ENCODE measurements at places on chromosomes 11 and 22. TPM values are rescaled to one million over a fixed set of nuclear protein-coding genes. Genes with fewer than 3 reads are reported as not detected.
A peak's percentile ranks its signal among the peaks of the same experiment; 100 is the strongest.

DNA sequence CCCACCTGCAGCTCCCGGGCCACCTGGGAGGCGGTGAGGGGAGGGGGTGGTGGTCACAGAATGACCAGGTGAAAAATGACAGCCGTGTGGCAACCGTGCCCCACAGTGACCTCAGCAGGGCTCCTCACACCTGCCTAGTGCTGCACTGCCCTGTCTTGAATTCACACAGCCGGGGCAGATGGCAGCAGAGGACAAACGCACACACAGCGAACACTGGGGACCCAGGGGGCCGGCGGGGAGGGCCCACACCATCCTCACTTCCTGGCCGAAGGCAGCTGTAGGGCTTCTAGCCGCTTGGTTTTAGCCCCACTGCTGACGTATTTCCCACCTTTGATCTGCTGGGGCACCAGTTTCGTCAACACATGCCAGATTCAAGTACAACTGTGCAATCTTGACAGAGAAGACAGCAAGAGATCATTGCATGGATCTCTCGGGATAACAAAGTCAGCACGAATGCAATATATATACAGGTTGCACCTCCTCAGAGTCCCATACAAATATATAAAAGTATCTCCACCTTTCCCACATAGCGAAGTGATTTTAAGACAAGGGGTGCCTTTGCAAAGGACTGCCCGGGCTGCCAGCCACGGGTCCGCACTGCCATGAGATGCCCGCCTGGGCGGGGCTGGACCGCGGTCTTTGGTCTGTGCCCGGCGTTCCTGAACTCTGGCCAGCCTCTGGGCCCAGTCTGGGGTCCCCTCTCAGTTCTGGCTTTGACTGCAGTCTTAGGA is 26.9 kb downstream of the TRMU start:
- DNase-seq: peak; percentile 80

APOL3 gene
- total RNA-seq: 69.2 TPM

NOX4 gene
- 20.8 TPM for total RNA-seq

- no peak for DNase-seq
Observed at GRCh38 chr11:122277493-122277892, 161.5 kb upstream of the BLID start.

GRCh38 chr22:50676180-50676636 is 3.6 kb downstream of the SHANK3 start:
- peak; percentile 57 for DNase-seq

DNA sequence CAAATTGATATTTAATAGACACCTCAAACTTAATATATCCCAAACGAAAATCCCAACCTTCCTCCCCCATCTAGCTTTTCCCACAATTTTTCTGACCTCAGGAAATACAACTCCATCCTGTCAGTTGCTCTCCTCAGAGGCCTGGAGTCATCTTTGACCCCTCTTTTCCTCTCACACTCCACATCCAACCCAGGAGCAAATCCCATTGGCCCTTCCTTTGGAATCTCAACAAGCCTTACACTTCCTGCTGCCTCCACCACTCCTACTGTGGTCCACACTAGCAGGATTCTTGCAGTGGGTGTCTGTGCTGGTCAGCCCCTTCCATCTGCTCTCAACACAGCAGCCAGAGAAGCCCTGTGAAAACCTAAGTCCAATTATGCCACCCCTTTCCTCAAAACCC is 39.3 kb upstream of the RFPL3 start:
- peak; percentile 28 for DNase-seq

DNA sequence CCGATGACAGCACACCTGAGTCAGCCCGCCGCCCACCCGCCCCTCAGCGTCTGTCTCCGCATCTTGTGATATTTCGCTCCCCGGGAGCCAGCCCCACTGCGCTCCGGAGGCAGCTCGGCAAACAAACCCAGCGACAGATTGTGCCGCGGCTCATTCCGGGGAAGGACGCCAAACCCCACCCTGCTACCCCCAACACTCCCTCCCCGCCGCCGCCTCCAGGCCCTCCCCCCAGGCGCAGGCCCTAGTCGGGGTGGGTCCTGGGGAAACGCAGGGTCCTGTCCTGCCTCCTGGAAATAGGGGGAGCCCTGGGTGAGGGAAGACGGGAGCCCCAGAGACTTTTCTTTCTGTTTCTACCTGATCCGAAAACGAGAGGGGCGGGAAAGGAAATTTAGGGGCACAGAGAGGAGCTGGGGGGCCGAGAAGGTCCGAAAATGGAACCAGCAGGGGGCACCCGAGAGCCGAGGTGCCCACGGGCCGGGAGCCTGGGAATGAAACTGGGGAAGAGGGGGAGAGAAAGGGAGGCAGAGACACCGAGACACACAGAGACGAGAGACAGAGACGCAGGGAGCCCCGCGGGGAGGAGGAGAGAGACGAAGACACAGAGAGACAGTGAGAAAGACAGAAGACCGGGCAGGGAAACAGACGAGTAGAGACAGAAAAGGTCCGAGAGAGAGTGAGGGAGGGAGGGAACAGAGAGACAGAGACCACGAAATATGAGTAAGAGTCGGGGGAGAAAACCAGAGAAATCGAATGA is 1.7 kb upstream of the RTN4RL2 start:
- DNase-seq: no peak

- DNase-seq: no peak
Observed at GRCh38 chr11:77418971-77419597, 54.8 kb downstream of the PAK1 start.

EXPH5 gene
- 0.95 TPM for total RNA-seq

DNA sequence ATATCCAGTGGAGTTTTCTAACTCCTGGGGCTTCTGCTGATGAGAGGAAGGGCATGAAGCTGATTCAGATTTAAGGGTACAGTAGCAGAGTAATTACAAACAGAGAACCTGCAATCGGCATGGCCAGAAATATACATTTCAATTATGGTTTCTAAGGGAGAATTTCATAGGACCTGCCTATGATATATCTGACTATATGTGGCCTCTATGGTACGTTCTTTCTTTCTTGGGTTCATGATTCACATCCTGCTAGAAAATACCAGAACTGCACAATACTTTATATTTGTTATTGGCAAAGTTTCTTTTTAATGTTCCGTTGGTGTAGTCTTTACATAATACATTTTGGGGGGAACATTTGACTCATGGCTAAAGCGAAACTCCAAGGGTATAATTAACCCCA is 63.1 kb upstream of the TTC12 start:
- DNase-seq: no peak

GRCh38 chr22:22196018-22196533 is 48.5 kb upstream of the VPREB1 start:
- no peak for DNase-seq

- DNase-seq: peak; percentile 31
Observed at GRCh38 chr11:69369945-69370344, 76.0 kb downstream of the MYEOV start.

MCAT gene
- total RNA-seq: 8.9 TPM

GRCh38 chr11:324156-324555 is 3.5 kb upstream of the IFITM3 start:
- peak; percentile 54 for DNase-seq

DNA sequence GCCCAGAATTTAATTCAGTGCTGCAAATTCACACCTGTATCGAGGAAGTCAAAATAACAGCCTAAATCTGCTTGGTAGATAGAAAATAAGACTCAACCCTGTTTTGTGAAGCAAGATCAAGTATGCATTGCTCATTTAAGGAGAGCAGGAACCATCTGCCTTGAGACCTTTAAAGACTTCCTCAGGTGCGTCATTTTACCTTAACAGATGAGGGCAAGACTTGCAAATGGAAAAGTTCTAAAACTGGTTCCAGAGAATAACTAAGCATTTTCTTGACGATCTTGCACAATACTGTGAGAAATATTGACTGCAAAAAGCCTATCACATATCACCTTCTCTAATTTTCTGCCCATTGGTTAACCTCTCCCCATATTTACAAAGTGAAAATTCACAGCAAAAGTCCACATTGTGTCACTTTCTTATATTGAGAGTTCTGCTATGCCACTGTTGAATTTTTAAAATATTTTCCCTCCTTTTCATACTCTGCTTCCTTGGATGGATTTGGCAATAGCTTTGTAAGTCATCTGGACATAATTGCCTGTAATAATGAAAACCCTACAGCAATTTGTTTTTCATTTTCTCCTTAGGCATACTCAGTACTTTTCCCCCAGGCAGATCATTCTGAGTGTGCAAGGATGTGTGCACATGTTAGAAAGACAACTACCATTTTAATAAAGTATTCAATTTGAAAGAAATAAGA is 234.2 kb downstream of the AASDHPPT start:
- no peak for DNase-seq

CRACR2B gene
- total RNA-seq: 4.3 TPM

- DNase-seq: no peak
Observed at GRCh38 chr11:116162086-116162885, 610.5 kb downstream of the BUD13 start.

- DNase-seq: no peak
Observed at GRCh38 chr22:25452116-25452700, 112.3 kb upstream of the GRK3 start.

Measured in posterior vena cava (tissue), 2 donors.